ENCODE measurements at places on chromosomes 5 and 9. TPM values are rescaled to one million over a fixed set of nuclear protein-coding genes. Genes with fewer than 3 reads are reported as not detected.

Gene BARHL1
- not detected for total RNA-seq

Gene NUDT12
- 11.1 TPM for total RNA-seq

Gene GABRA6
- total RNA-seq: not detected

Gene KCNV2
- total RNA-seq: not detected

Gene PLAC8L1
- not detected for total RNA-seq

Gene SPRY4
- 30.6 TPM for total RNA-seq

Gene FAM81B
- total RNA-seq: 8.6 TPM

Gene C9orf50
- total RNA-seq: not detected

Gene SPATA24
- total RNA-seq: 9.0 TPM

Gene HAND1
- total RNA-seq: 5.2 TPM

Gene SLC2A8
- 12.1 TPM for total RNA-seq

Gene SPTLC1
- 29.9 TPM for total RNA-seq

Gene MYOT
- total RNA-seq: 117 TPM

Gene AP3B1
- 32.7 TPM for total RNA-seq

Gene TMC1
- total RNA-seq: 0.27 TPM

Gene CDH9
- not detected for total RNA-seq

Gene IL33
- 50.1 TPM for total RNA-seq

Gene PCDHGA12
- 4.5 TPM for total RNA-seq

Gene LMNB1
- total RNA-seq: 3.7 TPM

Gene PCDHGA6
- 3.7 TPM for total RNA-seq

Gene GFI1B
- total RNA-seq: 0.12 TPM

Gene CRAT
- 61.1 TPM for total RNA-seq

Data from left cardiac atrium (tissue), 4 donors.